Stimulated activated CD8-positive, alpha-beta memory T cell treated with anti-CD3 and anti-CD28 coated beads, Interleukin-15, amount 100 ng/mL, for 24 hours (primary cell): ENCODE measurements at places on chromosomes 4 and X.

GRCh38 chr4:81811562-81812293, 340.0 kb upstream of the RASGEF1B start:
- DNase-seq: no peak

DNA sequence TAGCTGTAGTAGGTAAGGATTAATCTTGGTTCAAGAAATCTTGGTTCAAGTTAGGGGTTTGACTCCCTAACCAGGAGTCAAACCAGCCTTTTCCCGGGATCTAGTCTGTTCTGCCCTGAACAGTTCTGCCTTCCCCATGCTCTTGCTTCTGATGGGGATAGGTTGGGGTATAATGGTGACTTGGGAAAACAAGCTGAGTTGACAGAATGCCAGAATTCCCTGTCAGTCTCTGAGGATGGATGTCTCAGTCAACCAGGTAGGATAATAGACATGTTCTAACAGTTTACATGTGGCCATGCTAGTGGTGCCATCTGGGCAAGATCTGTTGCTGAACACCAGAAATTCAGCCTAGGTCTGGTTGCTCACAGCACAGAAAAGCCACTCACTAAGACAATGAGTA, 51.4 kb downstream of the RAB40AL start:
- DNase-seq: no peak

DNA sequence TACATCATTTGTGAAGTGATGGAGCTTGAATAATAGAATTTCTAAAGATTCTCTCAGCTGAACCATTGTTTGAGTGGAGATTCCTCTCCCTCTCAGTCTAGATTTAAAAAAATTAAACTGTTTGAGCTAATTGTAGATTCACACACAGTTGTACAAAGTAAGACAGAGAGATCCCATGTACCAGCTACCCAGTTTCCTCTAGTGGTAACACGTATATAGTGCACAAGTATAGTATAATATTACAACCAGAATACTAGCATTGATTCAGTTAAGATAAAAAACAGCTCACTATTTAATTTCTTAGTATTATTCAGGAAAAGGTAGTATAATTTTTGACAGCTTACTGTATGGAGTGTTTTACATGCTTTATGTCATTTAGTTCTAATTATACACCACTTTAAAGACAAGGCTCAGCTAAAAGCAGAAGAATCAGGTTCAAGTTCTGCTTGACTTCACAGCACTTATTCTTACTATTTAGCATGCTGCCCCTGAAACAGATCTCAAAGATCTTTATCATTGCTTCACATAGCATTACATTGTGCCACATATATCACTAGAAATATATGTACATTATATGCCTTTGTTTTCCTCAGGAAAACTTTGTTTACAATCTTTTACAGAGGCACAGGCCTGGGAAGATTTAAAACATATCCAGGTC, 136.1 kb downstream of the SNCA start:
- DNase-seq: no peak

- DNase-seq: no peak
Observed at GRCh38 chr4:165328708-165329107, 1.2 kb downstream of the MSMO1 start.

DNA sequence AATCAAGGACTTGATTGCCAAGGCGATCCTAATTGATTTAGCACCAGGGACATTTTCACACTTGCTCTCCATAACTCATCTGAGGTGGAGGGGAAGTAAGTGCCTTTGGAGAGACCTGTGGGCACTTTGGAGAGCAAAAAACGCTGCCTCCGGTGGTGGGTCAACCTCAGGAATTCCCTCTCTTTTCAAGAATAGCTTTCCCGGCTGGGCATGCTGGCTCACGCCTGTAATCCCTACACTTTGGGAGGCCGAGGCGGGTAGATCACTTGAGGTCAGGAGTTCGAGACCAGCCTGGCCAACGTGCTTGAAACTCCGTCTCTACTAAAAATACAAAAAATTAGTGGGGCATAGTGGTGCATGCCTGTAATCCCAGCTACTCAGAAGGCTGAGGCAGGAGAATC, 49.2 kb downstream of the PRPS1 start:
- DNase-seq: no peak

GRCh38 chr4:71538528-71538927, 199.7 kb downstream of the SLC4A4 start:
- DNase-seq: no peak

DNA sequence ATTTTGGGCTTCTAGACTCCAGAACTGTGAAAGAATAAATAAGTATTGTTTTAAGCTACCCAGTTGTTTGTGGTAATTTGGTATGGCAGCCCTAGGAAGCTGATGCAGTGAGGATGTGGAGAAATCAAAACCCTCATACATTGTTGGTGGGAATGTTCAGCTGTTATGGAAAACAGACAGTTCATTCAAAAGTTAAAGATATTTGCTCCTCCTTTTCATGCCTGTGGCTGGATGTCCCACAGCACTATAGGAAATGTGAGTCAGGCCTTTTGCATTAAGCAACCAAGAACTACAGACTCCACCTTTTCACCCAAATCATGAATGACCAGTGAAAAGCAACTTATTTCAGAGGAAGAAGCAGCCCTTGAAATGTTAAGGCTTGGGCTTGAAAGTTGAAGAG, 6.7 kb downstream of the BBS12 start:
- no peak for DNase-seq

DNA sequence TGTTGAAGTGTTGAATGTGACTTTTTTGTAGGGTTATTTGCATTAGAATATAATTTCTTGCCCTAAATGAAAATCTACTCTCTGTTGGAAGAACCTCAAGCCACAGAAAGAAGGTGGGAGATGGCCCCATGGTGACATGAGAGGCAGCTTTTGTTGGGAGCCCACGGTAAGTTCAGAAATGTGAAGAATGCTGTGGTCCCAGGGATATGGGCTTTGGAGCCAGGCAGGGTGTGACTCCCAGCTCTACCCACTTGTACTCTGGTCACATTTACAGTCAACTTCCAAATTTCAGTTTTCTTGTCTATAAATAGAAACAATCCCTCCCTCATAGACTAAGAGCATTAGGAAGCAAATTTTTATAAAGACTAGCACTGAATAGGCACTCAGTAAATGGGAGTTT, 177.8 kb downstream of the RAB28 start:
- no peak for DNase-seq

GRCh38 chrX:20037186-20037585, 46.3 kb upstream of the BCLAF3 start:
- no peak for DNase-seq

DNA sequence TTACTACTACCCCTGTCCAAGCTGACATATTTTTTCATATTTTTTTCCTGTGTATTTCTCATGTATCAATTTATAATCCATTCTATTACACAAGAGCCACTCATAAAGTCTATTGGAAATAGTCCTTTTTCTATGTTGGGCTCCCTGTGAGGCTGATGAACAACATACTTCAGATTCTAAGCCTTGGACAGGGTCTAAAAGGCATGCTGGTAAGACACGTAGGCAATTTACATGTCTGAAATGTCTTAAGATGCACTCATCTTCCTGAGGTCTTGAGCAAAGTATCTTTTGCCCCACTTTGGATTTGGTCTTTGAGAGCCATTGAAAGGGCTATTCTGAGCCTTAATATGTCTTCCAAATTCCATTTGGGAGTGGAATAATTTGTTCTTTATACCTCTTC, 31.8 kb downstream of the OCIAD1 start:
- no peak for DNase-seq

DNA sequence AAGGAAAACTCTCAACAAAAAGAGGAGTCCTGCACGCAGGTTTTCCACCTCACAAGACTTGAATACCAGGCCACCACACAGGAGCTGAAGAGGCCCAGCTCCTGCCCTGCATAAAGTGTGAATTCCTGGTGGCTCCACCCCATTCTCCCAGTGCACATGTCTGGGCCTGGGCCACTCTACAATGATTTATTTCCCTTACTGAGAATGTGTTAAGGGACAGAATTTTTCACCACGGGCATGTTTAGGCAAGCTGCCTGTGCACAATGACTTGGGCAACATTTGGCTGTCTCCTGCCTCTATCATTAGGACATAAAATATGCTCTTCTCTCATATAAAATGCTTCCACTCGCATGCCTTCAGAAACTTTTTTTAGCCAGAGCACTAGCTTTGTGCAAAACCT, 197.1 kb downstream of the SLC7A11 start:
- DNase-seq: no peak

- DNase-seq: no peak
Observed at GRCh38 chrX:107673431-107673830, 45.1 kb downstream of the PRPS1 start.

DNA sequence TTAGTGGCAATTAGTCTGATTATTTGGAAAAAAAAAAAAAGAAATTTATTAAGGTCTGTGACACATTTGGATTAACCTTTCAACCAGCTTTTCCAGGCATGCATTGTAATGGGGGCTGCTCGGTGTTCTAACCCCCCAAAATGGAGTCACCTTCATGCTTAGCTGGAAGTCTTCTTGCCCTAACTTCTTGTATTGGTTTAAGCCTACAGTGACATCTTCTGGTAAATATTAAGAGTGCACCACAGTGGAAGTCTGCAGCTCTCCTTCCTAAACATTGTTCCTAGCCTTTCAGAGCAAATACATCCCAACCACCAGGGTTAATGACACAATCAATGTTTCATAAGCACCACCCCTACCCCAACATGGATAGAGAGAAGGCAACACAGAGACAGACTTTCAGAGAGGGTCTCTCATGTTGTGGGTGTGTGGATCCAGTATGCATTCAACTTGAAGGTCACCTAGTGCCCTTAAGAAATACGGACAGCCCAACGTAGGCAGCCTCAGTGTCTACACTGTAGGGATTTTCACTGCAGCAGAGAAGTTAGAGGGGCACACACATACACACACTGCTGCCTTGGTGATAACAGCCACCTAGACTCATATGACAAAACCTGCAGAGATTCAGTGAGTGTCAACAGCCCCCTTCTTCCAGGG, 142.9 kb upstream of the MBNL3 start:
- DNase-seq: no peak

DNA sequence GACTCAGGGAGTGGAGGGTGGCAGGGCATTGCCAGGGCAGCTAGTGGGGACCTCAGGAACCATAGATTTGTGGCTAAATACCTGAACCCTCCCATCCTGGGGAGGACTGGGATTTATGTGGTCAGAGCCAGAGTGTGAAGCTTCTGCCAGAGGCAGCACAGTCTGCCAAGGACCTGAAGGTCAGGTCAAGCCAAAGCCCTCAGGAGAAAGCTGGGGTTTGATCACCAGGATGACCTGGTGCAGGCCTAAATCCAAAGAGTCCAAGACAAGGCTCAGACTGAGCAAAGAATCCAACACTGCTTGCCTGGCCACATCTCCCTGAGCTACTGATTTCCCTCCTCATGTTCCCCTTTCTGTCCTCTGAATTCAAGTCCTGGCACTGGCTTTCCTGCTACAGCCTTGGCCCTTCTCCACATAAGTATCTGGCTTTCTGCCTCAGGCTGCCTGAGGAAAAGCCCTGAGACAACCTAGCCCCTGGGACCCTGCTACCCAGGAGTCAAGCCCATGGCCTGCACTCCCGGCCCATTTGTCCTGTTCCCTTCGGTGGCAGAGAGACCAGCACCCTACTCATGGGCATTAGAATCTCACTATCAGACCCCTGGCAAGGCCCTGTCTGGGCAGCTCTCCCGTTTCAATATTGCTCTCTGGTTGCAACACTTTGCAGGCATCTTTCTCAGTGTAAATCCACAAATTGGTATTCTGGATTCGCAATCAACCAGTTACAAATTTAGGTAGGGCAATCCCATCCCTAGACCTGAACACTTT, 39.3 kb upstream of the SLC25A43 start:
- no peak for DNase-seq

- no peak for DNase-seq
Observed at GRCh38 chr4:10119278-10119677, 2.7 kb upstream of the WDR1 start.

- DNase-seq: no peak
Observed at GRCh38 chr4:158782551-158783360, 13.9 kb downstream of the FNIP2 start.

- no peak for DNase-seq
Observed at GRCh38 chrX:9957743-9958142, 9.4 kb upstream of the CLDN34 start.

DNA sequence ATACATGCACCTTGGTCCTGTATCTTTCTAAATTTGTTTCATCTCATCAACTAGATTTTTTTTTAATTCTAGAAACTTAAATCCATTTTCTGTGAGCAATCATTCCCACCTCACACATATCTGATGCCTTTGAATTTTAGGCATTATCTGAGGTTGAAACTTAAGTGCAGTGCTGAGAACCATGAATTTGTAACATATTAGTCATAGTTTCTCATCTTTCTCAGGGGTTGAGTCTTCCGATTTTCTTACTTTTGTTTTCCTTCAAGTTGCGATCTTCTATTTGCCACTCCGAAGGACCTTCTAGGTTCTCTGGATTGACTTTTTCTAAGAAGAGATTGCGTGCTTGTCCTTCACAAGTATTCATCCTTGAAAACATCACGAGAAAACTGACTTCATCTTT, 3.7 kb upstream of the NR0B1 start:
- DNase-seq: no peak

GRCh38 chr4:164081801-164082200, 587.3 kb downstream of the TMA16 start:
- no peak for DNase-seq

DNA sequence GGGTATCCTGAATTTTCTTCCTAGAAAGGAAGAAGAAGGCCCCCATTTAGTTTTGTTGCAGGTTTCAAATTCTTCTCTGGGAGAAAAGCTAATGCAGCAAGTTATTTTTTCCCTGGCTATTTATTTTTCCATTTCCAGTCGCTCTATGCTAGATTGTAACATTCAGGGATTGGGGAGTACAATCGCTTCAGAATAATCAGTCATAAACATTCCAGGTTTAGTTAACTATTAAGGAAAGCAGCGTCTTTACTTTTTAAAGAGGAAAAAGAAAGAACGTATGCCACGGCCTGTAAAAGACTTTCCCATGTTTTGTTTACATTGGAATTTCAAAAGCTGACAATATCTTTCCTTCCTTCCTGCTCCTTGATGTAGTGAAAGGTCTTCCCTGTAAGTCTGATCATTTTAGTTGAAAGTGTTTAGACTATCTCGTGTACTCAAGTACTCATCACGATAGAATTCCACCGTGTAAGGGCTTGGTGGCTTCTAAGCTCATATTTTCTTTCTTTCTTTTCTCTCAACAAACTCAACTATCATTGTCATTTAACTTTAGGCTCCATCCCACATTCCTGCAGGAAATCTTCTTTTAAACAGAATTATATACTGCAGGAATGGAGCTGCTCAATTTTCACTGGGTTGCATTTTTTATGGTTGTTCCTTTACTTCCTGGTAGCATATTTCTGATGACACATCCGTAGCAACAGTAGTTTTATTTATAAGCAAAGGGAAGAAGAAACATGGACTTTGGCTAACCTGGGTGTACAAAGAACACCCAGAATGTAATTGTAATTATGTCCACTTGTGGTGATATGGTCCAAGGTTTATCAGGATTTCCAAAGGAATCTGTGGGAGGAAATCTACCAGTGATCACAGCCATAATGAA, 213.1 kb upstream of the FAT1 start:
- DNase-seq: no peak

- DNase-seq: no peak
Observed at GRCh38 chr4:30912098-30912714, 192.0 kb downstream of the PCDH7 start.

- DNase-seq: no peak
Observed at GRCh38 chrX:107484002-107484726, 34.7 kb downstream of the FRMPD3 start.

GRCh38 chr4:123823244-123823643, 426.6 kb downstream of the SPRY1 start:
- DNase-seq: no peak

- no peak for DNase-seq
Observed at GRCh38 chr4:43244688-43245382, 352.3 kb downstream of the GRXCR1 start.
